ENCODE measurements at places on chromosomes 3 and 15.

DNA sequence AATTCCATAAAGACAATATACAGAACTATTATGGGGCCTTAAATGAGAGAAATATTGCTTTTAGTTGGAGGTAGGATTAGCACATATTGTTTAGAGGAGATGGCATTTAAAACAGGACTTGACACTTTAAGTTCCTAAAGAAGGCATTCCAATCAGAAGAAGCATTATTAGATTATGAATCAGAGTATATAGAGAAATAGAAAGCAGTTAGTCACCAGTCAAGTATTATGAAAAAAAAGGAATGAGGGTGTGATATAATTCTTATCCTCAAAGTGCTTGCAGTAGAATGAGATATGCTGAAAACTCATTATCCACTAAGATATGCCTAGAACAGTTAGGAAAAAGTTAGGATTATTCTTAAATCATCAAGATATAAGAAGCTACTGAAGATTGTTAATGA, 456.2 kb downstream of the ZNF385D start:
- no peak for DNase-seq

DNA sequence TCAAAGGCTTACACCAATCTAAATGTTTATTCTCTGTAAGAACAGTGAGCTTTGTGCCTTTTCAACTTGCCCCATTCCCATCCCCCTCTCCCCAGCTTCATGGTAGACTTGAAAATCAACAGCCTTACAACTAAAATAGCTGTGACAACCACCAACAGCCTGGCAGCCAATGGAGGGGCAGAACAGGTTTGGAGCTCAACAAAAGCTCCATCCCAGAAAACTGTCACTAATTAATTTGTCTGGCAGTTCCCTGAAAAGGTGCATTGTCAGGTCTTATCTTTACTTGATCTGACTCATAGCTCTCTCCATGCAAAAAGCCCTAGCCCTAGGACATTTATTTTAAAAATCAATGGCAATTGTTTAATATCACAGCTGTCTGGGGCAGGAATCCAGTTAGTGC, 22.6 kb downstream of the MTHFS start:
- no peak for DNase-seq

GRCh38 chr3:197335428-197336132, 37.2 kb upstream of the DLG1 start:
- DNase-seq = no peak

- no peak for DNase-seq
Observed at GRCh38 chr15:90126596-90127435, 24.5 kb upstream of the IDH2 start.

All from T-helper 1 cell (primary cell).